Right renal cortex interstitium (tissue), 3 donors: ENCODE measurements at places on chromosomes 6 and 20.

GRCh38 chr20:54076259-54076658 is 5.9 kb upstream of the BCAS1 start:
- no peak for DNase-seq

DNA sequence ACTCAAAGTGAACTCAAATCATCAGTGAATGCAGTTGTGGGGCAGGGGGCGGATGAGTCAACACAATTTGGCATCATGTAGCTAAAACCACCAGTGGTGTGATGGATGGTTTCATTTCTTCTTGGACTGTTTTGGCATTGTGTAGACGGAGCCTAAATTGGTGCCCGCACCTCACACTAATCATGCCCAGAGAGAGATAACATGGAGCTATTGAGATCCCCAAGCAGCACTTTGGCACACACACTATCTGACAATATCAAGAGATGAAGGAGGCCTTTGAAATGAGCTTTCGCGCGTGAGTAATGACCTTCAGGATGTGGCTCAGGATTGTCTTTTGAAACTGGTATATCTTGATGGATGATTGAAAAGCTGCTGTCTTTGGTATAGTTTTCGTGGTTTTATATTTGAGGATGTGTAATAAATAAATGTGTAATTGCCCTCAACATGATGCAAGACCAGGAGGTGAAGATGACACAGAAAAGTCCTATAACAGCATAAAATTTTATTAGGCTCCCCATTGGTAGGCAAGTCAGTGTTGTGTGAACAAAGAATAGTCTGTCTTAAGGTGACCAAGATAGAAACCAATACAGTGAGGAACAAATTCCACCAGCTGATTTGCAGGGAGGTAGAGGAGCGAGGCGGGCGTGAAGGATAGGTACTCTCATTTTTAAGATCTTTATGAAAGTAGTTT is 174.2 kb downstream of the TSHZ2 start:
- DNase-seq, result no peak

DNA sequence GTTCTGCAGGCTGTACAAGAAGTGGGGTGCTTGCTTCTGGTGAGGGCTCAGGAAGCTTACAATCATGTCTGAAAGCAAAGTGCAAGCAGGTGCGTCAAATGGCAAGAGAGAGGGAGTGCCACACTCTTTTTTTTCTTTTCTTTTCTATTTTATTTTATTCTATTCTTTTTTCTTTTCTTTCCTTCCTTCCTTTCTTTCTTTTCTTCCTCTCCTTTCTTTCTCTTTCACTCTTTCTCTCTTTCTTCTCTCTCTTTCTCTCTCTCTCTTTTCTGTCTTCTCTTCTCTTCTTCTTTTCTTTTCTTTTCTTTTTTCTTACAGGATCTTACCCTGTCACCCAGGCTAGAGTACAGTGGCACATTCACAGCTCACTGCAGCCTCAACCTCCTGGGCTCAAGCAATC is 19.5 kb downstream of the ACOT13 start:
- DNase-seq, result no peak

DNA sequence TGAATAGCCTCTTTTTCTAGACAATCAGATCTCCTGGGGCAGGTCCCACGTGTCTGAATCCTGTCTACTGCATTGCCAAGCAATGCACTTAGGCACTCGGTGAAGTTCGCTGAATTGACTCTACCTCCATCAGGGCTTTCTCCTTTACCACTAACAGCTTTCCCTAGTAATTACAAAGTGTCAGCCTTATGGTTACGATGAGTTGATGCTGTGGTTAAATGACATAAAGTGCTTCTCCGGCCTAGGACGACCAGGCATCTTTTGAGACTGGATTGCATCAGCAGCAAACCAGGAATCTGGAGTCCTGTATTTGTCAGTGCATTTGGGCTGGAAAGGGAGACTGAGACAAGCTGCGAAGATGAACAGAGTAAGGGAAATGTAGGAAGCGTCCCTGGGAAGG is 21.5 kb downstream of the NOX3 start:
- no peak for DNase-seq
